ENCODE measurements at places on chromosomes 13 and 19.

DNA sequence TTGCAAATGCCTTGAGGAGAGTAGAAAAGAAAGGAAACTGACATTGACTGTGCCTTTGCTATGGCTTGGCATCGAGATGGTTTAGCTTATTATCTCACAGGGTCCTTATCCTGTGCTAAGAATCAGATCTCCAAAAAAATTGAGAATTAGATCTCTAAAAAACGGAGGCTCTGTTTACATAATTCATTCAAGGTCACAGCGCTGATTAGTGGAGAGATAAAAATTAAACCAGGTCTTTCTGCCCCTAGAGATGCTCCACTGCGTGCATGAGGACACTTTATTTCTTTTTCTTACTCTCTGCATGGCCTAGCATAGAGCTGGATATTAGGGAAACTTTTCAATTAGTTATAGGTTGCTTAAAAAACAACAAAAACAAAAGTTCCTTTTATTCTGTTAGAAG, 17.3 kb downstream of the LRCH1 start:
- no peak overlapping the region for H3K4me3 ChIP-seq
- H3K4me1 ChIP-seq = peaks cover 36% of the 10 kb centered on the region
- peaks cover 2% of the 10 kb centered on the region for H3K36me3 ChIP-seq
- H3K27me3 ChIP-seq = no peaks in the 10 kb centered on the region
- H3K27ac ChIP-seq = no peak overlapping the region
- DNase-seq = no peak

DNA sequence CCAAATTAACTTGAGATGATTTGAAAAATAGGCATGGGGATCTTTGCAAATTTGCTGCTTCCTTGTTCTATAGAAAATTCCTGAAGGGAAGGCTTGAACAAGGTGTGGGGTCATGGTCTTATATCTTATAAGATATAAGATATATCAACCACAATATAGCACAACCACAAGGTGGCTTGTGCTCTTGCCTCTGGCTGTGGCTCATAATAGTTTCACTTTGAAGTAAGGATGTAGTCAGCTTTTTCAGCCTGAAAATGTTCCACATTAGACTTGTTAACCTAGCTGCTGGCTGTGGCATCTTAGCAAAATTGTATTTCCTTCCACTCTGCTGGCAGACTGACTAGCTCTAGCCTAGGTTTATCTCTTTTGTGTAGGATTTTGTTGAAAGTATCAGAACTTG, 169.7 kb downstream of the KLF5 start:
- DNase-seq = peak; percentile 42
- no peak overlapping the region for H3K4me3 ChIP-seq
- H3K27ac ChIP-seq = peak overlapping the region; percentile 3
- H3K27me3 ChIP-seq = no peaks in the 10 kb centered on the region
- H3K4me1 ChIP-seq = peaks cover 40% of the 10 kb centered on the region

- H3K27ac ChIP-seq = no peak overlapping the region
- H3K36me3 ChIP-seq = no peaks in the 10 kb centered on the region
- no peak for DNase-seq
- H3K27me3 ChIP-seq = no peaks in the 10 kb centered on the region
- H3K4me3 ChIP-seq = no peak overlapping the region
- H3K4me1 ChIP-seq = no peaks in the 10 kb centered on the region
Measured at GRCh38 chr13:70407486-70407885, 299.2 kb upstream of the KLHL1 start.

- no peak overlapping the region for H3K4me3 ChIP-seq
- DNase-seq = no peak
- no peaks in the 10 kb centered on the region for H3K4me1 ChIP-seq
- H3K27ac ChIP-seq = no peak overlapping the region
- H3K36me3 ChIP-seq = no peaks in the 10 kb centered on the region
Measured at GRCh38 chr13:110308656-110309359, 1.7 kb downstream of the COL4A2 start.

- DNase-seq = no peak
- H3K27ac ChIP-seq = no peak overlapping the region
- no peak overlapping the region for H3K4me3 ChIP-seq
- peaks cover 16% of the 10 kb centered on the region for H3K36me3 ChIP-seq
- H3K27me3 ChIP-seq = no peaks in the 10 kb centered on the region
Measured at GRCh38 chr13:113954046-113954835, 19.6 kb downstream of the C13orf46 start.

Data from activated CD8-positive, alpha-beta T cell treated with anti-CD3 and anti-CD28 coated beads for 36 hours (primary cell).